Lung microvascular endothelial cell (primary cell): ENCODE measurements at places on chromosomes 2 and 18.

GRCh38 chr2:63819765-63820717 lies 21.7 kb upstream of the UGP2 start:
- no peak for DNase-seq

DNA sequence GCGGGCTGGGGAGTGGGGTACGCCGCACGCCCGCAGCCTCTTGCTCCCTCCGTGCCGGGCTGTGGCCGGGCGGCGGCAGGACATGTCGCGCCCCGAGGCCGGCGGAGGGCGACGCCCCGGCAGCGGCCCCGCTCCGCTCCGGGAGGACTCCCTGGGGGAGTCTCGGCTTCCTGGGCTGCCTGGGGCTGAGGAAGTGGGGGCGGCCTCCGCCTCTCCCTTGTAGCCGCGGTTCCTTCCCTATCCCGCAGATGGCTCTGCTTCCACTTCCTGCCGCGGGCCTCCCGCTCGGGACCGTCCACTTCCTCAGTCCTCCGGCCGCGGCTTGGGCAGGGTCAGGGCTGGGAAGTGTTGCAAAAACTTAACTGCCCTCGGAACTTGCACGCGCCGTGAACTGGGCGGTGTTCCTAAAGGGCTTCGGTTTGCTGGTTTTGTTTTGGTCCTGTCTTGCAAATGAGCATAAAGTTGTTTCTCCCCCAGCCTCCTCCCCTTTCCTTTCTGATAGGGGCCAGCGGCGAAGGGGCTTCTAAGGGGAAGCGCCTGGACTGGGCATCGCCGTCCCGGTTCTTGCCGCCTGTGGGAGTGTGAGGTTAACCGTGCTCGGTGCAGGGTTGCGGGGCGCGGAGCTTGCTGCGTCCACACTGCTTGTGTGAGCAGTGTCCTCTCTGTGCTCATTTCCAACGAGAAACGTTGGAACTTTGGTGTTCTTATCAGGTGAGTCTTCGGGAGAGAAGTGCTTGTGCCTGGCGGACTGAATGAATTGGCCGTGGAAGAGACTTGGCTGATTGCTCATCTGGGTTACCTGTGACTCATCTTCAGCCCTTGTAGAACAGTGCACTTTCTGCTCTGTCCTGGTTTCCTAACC lies 600 bp downstream of the RALB start:
- peak; percentile 73 for DNase-seq

DNA sequence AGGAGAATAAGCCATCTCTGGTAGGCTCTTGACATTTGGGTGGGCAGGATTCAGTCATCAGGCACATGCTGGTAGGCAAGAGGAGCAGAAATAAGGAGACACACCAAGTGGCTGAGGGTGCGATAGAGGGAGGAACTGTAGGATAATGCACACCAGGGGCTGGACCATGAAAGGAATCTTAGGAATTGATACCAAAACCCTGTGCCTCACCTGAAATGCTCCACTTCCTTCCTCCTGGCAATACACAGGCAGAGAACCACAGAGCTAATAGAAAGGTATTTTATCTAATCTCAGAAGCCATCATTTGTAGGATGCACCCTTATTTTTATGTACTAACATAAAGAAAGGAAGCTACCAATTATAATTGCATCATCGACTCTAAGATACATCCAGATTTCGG lies 4.4 kb upstream of the CYP1B1 start:
- no peak for DNase-seq

GRCh38 chr2:227228061-227228667 lies 63.7 kb downstream of the COL4A3 start:
- no peak for DNase-seq

DNA sequence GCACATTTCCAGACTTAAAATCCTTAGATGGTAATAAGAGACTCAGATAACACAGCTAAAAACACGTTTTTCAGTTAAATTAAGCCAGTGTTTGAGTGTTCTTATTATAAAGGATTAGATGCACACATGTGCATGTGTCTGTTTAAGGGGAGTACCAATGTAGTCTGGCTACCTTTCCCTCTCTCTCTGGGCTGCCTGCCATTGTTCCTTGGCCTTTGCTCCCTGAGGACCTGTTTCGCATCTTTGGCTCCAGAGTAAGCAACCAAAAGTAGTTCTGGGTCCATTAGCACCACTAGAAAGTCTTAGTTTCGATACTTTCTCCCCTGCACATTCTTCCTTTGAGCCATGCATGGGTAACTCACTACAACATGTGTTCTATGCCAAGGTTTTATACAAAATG lies 228.3 kb downstream of the TPGS2 start:
- DNase-seq = no peak

DNA sequence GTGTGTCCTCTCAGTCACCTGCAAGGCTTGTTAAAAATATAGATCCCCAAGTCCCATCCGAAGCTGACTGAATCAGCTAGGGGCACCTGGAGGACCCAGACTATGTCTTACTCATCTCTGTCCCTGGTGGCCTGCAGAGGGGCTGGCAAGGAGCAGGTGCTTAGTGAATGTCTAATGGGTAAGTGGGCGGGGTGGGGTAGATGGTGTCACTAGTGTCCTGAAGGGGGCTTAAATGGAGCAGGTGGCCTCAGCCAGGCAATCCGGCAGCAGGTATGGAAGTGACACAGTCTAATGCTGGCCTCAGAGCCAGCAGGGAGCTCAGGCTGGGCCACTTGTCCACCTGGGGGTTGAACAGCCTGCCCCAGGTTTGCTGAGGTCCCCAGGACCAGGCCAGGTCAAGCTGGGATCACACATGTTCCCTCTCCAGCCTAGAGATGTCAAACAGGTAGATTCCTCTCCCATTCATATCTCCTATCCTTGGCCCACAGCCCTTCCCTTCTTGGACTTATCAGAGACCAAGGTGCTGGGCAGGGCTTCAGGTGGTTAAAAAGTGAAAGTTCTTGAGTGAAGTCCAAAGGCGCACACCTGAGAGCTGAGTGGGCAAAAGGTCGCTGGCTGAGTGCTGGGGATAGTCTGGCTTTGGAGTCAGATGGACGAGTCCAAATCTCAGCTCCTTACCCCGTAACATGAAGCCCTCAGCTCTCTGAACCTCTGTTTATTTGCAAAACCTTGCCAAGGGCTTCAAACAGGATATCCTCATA lies 1.7 kb downstream of the STEAP3 start:
- DNase-seq = no peak

- no peak for DNase-seq
Measured at GRCh38 chr18:79948719-79949411, 2.6 kb downstream of the SLC66A2 start.

DNA sequence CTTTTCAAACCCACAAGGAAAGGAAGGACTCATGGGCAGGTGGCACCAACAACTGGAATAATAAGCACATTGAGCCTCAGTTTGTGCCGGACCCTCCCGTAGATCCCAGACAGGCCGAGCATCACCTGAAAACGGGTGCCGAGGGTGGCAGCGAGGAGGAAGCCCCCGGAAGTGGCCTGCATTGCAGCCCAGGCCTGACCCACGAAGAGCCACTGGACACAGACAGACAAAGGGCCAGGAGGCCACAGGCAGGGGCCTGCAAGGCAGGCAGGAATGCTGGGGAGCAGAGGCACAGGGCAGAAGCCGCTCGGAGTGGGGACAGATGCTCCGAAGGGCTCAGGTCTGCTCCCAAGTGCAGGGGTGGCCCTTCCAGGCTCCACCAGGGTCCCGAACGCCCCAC lies 31.7 kb downstream of the MTERF4 start:
- no peak for DNase-seq

DNA sequence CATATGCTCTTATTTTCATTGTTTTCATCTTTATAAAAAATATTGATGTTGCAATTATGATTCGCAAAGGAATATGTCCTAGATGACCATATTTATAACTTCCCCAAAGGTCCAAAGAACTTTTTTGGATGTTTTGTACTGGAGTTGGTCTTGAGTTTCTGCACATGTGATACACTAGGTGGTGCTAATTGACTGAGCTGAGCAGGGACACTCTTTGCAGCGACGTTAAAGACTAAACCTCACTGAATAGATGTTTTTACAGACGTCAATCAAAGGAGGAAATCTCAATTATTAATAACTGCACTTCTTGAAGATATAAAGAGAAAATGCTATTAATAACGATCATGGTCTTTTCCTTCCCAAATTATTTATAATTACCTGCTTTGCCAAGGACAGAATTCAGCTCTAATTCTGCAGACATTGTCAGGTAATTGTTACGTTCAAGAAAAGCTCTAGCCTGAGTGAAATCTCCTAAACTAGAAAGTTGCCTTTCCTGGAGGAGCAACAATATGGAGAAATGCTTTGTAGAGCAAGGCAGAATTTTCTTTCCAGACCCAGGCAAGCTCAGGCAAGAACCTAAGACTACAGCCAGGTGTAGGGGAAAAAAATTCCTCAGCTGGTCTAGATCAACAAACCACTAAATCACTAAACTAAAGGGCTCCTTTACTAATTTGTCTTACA lies 119.3 kb upstream of the RBBP8 start:
- peak; percentile 67 for DNase-seq

DNA sequence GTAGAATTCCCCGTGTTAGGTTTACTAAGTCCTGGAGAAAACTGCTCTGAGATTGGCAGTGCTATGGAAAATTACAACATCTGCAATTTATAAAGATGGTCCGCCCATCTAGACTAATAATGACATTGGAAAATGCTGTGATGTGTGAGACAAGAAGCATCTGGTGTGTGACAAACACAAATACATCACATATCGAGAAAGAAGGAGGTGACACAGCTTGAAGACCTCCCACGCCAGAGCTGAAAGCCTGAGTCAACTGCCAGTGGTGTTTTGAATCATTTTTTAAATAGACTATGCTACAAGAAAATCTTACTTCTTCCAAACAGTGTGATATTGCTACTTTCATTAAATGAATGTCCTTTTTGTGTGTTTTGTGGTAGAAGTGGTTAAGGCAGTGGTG lies 8.6 kb upstream of the ANO7 start:
- no peak for DNase-seq

GRCh38 chr18:48594471-48595094 lies 55.8 kb downstream of the CTIF start:
- no peak for DNase-seq

- peak; percentile 83 for DNase-seq
Measured at GRCh38 chr2:112048887-112049286, 6.2 kb upstream of the TMEM87B start.

DNA sequence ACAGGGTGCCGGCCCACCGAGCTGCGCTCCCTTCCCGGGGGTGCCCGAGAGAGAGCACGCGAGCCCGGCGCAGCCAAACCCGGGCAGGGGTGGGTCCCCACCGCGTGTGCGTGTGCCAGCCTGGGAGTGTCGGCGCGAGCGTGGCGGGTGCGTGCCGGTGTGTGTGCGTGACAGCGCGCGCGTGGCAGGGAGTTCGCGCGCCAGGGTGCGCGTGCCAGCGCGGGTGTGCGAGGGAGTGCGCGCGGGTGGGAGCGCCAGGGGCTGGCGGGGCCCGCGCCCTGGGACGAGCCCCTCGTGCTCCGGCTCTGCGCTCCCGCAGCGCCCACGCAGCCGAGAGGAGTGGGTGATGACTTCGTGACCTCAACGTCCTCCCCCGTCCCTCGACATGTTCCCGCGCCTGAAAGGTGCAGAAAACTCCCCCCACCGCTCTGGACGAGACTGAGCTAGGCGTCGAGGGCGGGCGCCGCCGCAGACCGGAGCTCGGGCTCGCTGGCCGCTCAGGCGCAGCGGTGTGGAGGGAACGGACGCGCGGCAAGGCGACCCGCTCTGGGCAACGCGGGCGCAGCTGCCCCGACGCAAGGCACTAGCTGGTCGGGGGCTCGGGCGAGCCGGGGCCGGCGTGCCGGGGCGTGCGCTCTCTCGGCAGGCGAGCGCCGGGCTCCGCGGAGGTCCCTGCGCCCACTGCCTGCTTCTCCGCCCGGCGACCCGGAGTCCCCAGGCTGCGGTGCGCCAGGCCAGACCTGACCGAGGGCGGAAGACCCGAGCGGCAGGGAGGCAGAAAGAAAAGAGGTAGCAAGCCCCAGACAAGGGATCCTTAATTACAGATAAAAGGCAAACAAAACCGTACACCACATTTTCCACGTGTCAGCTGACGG lies 582.8 kb downstream of the ZEB2 start:
- DNase-seq = peak; percentile 33

DNA sequence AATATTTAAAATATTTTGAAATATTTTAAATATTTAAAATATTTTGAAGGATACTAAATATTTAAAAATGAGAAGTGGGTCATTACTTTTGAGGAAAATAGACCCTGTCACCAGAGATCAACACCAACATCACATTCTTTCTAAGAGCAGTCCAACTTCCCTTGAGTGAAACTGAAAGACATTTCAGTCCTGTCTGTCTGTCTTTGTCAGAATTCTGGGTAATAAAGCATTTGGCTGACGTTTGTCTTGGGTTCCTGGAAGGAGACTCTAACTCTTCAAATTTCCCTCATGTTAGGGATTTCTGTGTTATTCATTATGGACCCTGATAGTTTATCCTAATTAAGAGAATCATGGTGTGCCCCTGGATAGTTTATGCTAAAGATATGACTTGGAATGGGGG lies 32.8 kb downstream of the TTC21B start:
- no peak for DNase-seq

GRCh38 chr18:39863916-39864315 lies 2091.1 kb upstream of the PIK3C3 start:
- peak; percentile 77 for DNase-seq

DNA sequence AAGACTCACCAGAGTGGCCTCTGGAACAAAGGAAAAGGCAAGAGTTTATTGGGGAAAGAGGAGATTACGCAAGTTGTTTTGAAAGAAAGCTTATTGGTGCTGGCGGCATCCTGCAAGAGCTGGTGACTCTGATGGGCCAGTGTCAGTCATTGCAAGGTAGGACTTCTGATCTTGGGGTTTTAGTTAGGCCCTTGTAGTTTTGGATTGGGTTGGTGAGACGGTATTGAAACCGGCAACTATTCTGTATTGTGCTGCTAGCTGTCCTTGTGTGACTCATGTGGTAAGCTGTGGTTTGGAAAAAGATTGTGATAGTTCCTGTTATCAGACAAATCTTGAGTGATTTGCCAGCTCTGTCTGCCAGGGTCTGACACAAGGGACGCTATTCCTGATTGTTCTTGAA lies 159.1 kb upstream of the PIEZO2 start:
- no peak for DNase-seq

- peak; percentile 48 for DNase-seq
Measured at GRCh38 chr2:222797261-222797660, 63.6 kb upstream of the ACSL3 start.

- DNase-seq = no peak
Measured at GRCh38 chr2:109117780-109118179, 11.2 kb upstream of the SH3RF3 start.

DNA sequence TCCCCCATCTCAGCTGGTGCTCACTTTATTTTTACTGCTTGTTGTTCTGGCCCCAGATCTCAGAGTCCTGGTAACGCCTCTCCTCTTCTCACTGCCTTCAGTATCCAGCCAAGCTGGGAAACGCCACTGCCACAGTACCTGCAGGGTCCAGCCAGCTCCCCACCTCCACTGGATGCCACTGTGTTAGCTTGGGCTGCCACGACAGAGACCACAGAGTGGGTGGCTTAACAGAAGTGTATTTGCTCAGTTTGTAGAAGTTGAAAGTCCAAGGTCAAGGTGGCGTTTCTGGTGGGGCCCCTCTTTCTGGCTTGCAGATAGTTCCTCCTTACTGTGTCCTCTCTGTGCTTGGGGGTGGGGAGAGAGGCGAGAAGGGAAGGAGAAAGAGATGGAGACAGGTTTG lies 107.1 kb downstream of the AGAP1 start:
- no peak for DNase-seq

GRCh38 chr18:56508370-56509036 lies 129.9 kb downstream of the TXNL1 start:
- peak; percentile 38 for DNase-seq
